SHP77 (cell line): ENCODE measurements at places on chromosomes 11 and 22.
A peak's percentile ranks its signal among the peaks of the same experiment; 100 is the strongest.

- DNase-seq, result no peak
These were observed 31.0 kb upstream of the OR10G7 start for GRCh38 chr11:124072147-124072546.

- DNase-seq, result peak; percentile 36
These were observed 2.1 kb upstream of the DMC1 start for GRCh38 chr22:38572065-38572464.

DNA sequence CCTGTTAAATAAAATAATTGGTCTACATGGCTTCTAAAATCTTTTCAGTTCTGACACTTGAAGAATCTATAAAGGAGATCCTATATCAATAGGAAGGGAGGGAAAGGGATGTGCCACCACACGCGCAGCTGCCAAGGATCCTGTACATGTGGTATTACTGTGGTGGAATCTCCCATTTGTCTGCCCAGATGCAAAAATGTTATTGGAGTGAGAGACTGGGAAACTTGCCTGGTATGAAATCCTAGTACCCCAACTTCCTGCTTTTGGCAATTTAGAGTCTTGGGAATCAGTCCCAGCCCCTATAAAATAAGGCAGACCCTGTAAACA lies 81.9 kb upstream of the PICALM start:
- no peak for DNase-seq

DNA sequence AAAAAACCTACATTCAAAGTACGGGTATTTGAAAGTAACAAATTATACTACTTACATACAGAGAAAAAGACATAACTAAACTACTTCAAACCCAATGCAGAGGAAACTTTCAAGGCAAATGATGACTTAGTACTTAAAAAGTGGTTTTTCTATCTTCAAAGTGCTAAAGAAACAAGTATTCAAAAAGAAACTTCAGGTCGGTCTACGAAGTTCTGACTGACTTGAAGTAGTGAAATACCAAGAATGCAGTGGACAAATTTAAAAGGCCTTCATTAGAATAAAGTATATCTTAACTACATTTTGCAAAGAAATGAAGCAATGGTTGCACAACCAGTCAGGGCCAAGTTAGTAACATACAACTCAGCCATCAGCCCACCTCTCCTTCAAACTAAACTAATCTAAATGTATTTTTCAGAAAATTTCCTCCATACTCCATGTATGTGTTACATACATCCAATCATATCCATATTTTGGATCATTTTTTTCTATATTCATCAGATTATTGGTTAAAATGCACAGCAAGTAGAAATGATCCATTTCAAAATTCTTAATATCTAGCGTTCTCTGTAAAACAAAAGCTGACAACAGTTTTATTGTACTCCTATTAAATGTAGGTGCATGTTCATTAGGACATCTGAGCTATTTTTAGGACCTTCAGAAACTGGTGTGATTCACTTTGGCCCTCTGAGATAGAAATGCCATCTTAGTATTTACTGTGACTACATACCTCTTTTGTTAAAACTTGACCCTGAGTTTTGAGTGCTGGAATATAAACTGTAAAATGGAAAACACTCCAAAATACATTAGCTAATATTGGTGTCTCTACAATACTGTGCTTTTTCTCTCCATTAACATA lies 49.9 kb downstream of the BIRC2 start:
- DNase-seq, result no peak

DNA sequence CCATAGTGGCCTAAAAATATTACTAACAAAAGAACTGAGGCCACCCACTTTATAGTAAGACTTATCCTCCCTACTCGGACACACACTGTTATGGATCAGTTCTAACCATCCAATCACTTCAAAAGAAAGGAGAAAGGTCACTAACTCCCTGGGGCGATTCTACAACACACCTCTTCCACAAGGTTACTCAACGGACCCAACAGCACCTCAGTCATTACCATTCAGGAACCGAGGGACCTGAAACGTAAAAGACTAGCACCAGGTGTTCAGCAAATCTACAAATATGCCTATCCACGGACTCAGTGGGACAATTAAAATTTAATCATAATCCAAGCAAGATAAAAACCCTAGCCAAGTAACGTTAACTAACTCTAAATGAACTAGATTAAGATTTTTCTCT lies 1.6 kb downstream of the HNRNPUL2 start:
- no peak for DNase-seq

- no peak for DNase-seq
These were observed 156.2 kb upstream of the PDGFD start for GRCh38 chr11:104320097-104320496.

- no peak for DNase-seq
These were observed 1341.5 kb downstream of the BRD1 start for GRCh38 chr22:48486134-48486532.

- no peak for DNase-seq
These were observed 2.6 kb upstream of the FADS3 start for GRCh38 chr11:61893981-61894380.

GRCh38 chr11:125588505-125588904 lies 4.1 kb upstream of the STT3A start:
- DNase-seq, result no peak

DNA sequence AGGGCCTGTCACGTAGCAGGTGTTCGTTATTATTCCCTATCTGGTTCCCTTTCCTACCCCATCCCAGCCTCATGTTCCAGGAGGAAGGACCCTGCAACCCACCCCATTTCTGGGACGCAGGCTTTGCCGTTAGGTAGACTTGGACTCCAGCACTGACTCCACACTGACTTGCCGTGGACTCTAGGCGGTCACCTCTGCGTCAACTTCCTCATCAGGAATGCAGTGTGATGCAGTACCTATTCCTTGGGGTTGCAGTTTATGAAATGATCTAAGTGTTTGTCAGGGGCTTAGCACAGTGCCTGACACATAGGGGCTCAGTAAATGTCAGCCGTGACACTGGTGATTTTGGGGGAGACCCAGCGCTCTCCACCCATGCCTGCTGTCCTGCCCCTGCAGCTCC lies 16.8 kb downstream of the DGKZ start:
- DNase-seq, result no peak

DNA sequence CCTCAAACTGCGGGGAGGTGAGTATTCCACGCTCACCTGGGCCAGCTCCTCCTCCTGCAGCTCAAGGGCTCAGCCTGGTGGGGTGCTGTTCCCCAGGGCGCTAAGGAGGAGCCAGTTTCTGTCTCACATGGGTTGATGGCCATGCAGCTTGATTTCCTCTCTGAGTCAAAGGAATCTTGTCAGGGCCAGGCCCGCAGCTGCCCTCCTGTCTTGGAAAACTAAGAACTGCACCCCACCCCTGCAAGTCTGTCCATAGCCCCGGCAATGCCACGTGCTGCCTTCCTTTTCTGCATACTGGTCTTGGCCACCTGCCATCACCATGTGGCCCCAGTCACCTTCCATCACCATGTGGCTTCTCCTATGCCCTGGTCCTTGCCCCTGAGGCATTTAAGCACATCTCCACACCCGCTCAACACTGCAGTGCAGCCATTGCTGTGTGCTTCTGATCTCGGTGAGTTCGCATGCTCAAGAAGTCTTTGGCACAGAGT lies 35.2 kb upstream of the CLDN5 start:
- no peak for DNase-seq

GRCh38 chr11:221539-221938 lies 14.0 kb downstream of the RIC8A start:
- no peak for DNase-seq

- no peak for DNase-seq
These were observed 69.4 kb downstream of the FLI1 start for GRCh38 chr11:128763224-128763623.

GRCh38 chr22:45903355-45904135 lies 73.4 kb downstream of the WNT7B start:
- DNase-seq, result no peak

DNA sequence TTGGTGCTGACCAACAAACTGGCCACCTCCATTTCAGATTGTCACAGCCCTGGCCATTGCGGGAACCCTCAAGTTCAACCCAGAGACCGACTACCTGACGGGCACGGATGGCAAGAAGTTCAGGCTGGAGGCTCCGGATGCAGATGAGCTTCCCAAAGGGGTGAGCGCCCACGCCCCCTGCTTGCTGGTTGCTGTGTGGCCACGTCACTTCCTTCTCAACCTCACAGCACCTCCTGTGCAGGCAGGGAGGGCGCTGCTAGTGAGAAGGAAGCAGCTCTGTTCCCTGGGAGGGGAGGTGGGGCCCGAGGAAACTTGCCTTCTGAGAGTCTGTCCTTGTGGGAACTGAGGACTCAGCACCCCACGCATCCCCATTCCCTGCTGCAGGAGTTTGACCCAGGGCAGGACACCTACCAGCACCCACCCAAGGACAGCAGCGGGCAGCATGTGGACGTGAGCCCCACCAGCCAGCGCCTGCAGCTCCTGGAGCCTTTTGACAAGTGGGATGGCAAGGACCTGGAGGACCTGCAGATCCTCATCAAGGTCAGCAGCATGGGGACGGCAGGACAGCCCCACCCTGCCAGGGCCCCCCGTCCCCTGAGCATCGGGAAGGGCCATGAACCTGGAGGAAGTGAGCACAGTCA lies 19.3 kb downstream of the POLR3H start:
- no peak for DNase-seq

- DNase-seq, result peak; percentile 79
These were observed 34.6 kb downstream of the ZNRF3 start for GRCh38 chr22:28917747-28918549.

DNA sequence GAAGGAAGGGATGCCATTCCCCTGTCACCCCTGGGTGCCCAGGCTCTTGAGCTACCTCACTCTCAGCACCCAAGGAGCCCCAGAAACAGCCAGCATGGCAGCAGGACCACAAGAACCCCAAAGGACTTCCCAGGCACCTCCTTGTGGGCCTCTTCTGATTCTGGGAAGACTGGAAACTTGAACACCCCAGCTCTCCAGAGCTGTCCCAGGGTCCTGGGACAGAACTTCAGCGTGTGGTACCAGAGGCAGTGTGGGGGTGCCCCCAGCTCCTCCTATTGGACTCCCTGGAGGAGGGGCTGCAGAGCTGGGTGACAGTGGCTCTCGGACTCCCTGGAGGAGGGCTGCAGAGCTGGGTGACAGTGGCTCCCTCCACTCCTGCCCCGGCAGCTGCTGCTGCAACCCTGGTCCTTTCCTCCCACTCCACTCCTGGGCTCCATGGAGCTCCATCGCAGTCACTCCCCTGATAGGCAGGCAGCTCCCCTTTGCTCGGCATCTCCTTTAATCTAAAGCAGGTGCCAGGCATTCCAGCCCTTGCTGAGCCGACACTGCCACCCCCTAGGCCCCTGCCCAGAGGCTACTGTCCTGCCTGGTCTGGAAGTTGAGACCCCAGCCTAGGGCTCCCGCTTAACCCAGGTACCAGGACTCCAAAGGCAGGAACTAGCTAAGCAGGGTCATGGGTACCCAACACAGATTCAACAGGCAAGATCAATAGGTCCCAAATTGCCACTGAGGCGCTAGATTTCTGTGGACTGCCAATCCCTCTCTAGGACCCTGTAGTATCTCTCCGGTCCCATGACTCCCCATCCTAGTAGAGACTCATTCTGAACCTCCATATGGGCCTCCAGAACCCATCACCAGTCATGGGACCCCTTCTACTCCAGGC lies 2.7 kb downstream of the BCL9L start:
- no peak for DNase-seq

GRCh38 chr11:116342148-116342547 lies 430.6 kb downstream of the BUD13 start:
- no peak for DNase-seq

DNA sequence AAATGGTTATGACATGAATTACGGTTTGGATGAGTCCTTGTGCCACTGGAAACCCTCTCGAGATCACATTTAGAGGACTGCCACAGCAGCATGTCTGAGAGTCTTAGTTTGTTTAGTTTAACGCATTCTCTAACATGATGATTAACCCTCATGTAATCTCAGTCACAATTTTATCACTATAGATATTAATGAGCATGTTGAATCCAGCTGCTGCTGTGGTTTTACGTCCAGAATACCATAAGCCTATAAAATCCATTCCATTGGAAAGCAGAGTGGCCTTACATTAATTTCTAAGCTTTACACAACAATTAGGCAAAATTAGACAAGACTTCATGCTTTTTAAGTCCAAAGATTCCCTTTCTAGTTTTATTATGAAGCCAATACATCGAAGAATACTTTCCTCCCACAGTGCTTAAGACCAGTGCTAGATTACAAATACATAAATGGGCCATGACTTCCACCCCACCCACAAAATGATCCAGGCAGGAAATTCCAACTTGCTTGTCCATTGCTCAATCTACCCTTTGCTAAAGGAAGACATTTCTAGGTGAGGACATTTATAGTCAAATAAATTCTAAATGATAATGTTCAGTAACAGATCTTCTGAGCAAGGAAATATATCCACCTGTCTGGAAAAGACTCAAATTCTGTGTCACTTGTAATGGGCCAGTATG lies 3.5 kb upstream of the ELMOD1 start:
- DNase-seq, result no peak

- DNase-seq, result no peak
These were observed 3.5 kb upstream of the UVRAG start for GRCh38 chr11:75811485-75811884.

GRCh38 chr22:32265882-32266767 lies 11.0 kb upstream of the SLC5A4 start:
- DNase-seq, result peak; percentile 68

GRCh38 chr11:8721609-8722500 lies 39.3 kb downstream of the RPL27A start:
- no peak for DNase-seq

GRCh38 chr11:111845276-111846028 lies 25.9 kb downstream of the ALG9 start:
- no peak for DNase-seq

GRCh38 chr22:45997777-45998637 lies 21.0 kb upstream of the WNT7B start:
- DNase-seq, result peak; percentile 75

DNA sequence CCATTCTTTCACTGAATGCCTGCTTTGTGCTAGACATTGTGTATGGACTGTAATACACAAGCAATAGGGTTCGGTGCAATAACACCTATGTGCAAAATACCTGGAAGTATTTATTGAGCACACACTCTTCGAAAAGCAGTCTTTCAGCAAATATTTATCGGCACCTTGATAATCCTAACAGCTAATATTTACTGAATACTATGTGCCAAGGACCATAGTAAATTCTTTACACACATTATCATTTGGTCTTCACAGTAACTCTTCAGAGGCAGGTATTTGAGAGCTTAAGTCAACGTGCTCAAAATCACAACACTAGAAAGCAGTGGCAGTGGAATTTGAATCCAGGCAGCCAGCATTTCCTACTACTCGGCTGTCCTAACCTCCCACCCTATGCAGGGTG lies 2.2 kb downstream of the B3GNT6 start:
- no peak for DNase-seq

DNA sequence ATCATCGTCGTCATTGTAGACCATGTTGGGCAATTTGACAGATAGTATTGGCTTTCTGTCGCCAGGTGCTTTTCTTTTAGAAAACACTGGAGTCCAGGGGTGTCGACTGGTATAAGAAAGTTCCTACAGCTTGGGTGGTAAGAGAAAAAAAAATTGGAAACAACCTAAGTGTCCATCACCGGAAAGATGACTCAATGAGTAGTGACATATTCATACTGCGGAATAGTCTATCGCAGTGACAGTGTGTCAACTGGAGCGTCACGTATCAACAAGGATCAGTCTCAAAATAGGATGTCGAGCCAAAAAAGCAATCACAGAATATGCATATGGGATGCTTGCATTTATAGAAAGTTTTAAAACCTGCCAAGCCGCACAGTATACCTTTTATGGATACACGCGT lies 157.6 kb downstream of the MN1 start:
- no peak for DNase-seq
